ENCODE measurements at places on chromosomes 4 and X. TPM values are rescaled to one million over a fixed set of nuclear protein-coding genes. Genes with fewer than 3 reads are reported as not detected.

Gene CTPS2
- total RNA-seq, result 25.3 TPM

Gene IL1RAPL1
- total RNA-seq, result not detected

Gene P2RY10
- total RNA-seq, result not detected

Gene PIM2
- 5.1 TPM for total RNA-seq

Gene EIF4E
- total RNA-seq, result 79.6 TPM

DNA sequence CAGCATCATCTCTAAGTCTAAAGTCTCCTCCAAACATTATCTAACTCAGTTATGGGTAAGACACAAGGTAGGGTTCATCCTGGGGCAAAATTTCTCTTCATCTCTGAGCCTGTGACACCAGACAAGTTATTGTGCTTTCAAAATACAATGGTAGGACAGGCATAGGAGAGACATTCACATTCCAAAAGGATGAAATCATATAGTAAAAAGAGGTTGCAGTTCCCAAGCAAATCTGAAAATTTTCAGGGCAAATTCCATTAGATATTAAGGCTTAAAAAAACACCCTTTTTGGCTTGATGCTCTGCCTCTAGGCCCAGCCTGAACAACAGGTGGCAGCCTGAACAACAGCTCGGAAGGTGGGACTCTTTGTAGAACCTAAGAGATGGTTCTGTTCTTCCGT is 448.3 kb upstream of the SLIT2 start:
- H3K4me1 ChIP-seq, result peaks cover 16% of the 10 kb centered on the region
- H3K27ac ChIP-seq, result no peak overlapping the region
- peaks cover 2% of the 10 kb centered on the region for H3K27me3 ChIP-seq
- no peaks in the 10 kb centered on the region for H3K36me3 ChIP-seq
- H3K4me3 ChIP-seq, result no peak overlapping the region

- no peak overlapping the region for H3K4me3 ChIP-seq
- peaks cover 26% of the 10 kb centered on the region for H3K27me3 ChIP-seq
- DNase-seq, result no peak
These were observed 55.2 kb downstream of the LGI2 start for GRCh38 chr4:24975510-24975909.

GRCh38 chrX:18681996-18682395 is 10.1 kb upstream of the RS1 start:
- H3K36me3 ChIP-seq, result no peaks in the 10 kb centered on the region
- no peak overlapping the region for H3K27ac ChIP-seq
- H3K4me1 ChIP-seq, result peaks cover 9% of the 10 kb centered on the region
- H3K27me3 ChIP-seq, result no peaks in the 10 kb centered on the region

DNA sequence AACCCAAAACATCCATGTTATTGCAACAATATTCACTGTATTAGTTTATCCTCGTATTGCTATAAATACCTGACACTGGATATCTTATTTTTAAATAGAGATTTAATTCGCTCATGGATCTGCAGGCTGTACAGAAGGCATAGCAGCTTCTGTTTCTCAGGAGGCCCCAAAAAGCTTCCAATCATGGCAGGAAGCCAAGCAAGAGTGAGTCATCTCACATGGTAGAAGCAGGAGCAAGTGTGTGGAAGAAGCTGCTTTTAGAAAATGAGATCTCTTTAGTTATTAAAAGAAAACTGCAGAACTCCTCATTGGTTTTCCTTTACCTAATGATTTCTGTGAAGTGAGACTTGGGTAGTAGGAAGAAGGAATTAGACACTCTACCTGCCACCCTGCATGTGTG is 16.4 kb downstream of the ZNF732 start:
- no peak overlapping the region for H3K4me3 ChIP-seq
- peaks cover 5% of the 10 kb centered on the region for H3K36me3 ChIP-seq
- H3K27me3 ChIP-seq, result no peaks in the 10 kb centered on the region
- no peaks in the 10 kb centered on the region for H3K4me1 ChIP-seq
- DNase-seq, result no peak

DNA sequence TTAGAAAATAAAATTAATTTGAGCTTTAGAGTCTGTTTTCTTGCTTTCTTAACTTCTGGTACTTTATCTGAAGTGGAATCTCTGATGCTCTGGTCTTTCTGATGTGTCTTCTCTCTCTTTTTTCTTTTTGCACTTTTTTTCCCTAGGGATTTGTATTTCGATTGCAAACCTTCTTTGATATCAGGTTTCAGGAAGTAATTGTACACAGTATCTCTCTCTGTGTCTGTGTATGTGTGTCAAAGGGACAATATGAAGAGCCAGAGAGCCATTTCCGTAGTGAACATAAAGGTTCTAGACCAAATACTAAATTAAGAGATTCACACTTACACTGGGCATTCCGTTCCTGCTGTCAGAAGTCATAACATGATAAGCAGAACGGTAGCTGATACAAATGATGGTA is 325.0 kb downstream of the PCDH7 start:
- DNase-seq, result no peak
- H3K4me3 ChIP-seq, result no peak overlapping the region
- H3K27me3 ChIP-seq, result no peaks in the 10 kb centered on the region
- peaks cover 3% of the 10 kb centered on the region for H3K4me1 ChIP-seq
- H3K27ac ChIP-seq, result no peak overlapping the region

DNA sequence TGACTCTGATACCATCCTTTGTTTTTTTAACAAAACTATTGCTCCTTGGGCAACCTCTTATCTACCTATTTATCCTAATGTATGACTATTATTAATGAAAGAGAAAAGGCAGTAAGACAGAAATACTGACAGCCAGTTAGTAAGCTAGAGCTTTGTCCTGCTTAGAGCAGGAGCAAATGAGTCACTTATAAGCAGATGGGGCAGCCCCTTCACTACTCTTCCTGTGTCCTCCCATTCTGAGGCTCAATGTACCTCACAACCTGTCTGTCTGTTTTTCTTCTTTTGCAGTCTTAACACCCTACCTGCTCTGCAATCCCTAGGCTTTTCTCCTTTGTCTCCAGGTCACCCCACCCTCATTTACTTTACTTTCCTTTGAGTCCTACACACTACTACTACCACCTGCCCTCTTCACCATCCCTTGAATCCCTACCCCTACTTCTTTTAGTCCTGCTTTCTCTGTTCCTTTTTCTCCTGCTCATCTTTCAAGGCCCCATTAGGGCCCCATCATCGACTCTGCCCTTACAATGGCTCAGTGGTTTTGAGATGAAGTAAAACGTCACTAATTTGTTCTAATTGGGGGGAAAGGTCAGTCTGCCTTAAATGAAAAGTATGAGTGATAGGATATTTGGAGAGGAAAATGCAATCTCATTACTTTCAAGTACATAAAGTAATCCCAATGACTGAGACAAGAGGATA is 294.3 kb downstream of the GUCY2F start:
- no peak overlapping the region for H3K4me3 ChIP-seq
- H3K36me3 ChIP-seq, result no peaks in the 10 kb centered on the region
- no peak overlapping the region for H3K27ac ChIP-seq
- DNase-seq, result no peak

GRCh38 chr4:69093681-69094080 is 2.6 kb upstream of the UGT2B7 start:
- H3K27ac ChIP-seq, result no peak overlapping the region
- DNase-seq, result no peak
- no peaks in the 10 kb centered on the region for H3K36me3 ChIP-seq
- H3K27me3 ChIP-seq, result no peaks in the 10 kb centered on the region
- H3K4me3 ChIP-seq, result no peak overlapping the region
- H3K4me1 ChIP-seq, result peaks cover 16% of the 10 kb centered on the region

DNA sequence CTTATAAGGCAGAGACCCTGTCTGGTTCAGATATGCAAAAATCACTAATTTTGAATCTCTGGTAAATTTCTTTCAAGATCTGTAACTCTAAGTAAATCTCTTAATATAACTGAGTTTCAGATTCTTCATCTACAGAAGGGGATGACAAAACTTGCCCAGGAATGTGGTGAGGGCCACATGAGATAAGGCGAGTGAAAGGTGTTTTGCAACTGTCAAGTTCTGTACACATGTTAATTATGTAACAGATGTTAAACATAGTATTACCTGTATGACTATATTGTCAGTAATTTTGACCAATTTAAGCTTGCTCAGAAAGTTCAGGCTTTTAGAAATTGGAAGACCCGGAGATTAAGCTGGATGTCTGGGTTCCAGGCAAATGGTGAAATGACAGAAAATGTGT is 549 bp upstream of the GLRB start:
- no peaks in the 10 kb centered on the region for H3K27me3 ChIP-seq
- H3K27ac ChIP-seq, result no peak overlapping the region
- H3K4me1 ChIP-seq, result peaks cover 18% of the 10 kb centered on the region

DNA sequence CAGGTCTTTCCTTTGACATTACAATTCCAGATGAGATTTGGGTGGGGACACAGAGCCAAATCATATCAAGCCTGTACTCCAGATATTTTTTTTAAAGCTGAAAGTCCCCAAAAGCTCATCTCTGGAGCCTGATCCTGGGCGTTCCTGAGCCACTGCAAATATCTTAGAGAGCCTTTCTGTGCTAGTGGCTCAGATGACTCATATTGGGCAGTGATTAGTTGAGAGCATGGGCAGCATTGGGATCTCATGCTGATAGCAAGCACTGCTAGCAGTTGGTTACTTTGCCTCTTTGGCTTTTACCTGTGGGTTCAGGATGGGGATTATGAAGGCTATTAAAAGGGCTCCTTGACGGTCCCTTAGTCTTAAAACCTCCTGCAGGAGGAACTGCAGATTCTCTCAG is 51.4 kb upstream of the SCRG1 start:
- no peaks in the 10 kb centered on the region for H3K27me3 ChIP-seq
- peaks cover 5% of the 10 kb centered on the region for H3K36me3 ChIP-seq
- H3K27ac ChIP-seq, result no peak overlapping the region
- peaks cover 10% of the 10 kb centered on the region for H3K4me1 ChIP-seq
- no peak for DNase-seq
- no peak overlapping the region for H3K4me3 ChIP-seq

- H3K36me3 ChIP-seq, result no peaks in the 10 kb centered on the region
- no peak overlapping the region for H3K27ac ChIP-seq
- H3K4me3 ChIP-seq, result no peak overlapping the region
- DNase-seq, result no peak
- H3K27me3 ChIP-seq, result peaks cover 2% of the 10 kb centered on the region
These were observed 8.4 kb upstream of the OPN1LW start for GRCh38 chrX:154135458-154136229.

DNA sequence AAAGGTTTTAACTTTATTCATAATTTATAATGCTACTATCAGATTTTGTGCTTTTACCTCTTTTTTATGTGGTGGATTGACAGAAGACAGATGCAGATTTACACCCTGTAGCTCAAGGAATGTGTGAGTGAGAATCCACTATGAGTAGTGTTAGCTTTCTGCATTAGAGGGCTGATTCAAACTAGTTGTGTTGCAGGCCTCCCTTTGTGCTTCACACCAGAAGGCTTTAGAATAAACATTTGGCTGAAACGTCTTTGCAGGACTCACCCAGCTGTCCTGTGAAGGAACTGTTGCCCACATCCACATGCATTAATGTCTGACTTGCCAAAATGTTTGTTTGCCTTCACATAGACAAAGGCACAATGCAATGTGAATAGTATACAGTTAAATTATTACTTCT is 127.0 kb downstream of the PCDH7 start:
- H3K27me3 ChIP-seq, result no peaks in the 10 kb centered on the region
- peaks cover 24% of the 10 kb centered on the region for H3K4me1 ChIP-seq
- no peaks in the 10 kb centered on the region for H3K36me3 ChIP-seq
- H3K4me3 ChIP-seq, result no peak overlapping the region

GRCh38 chrX:43968359-43968781 is 4.8 kb downstream of the NDP start:
- no peak overlapping the region for H3K4me3 ChIP-seq
- no peaks in the 10 kb centered on the region for H3K27me3 ChIP-seq
- H3K4me1 ChIP-seq, result peaks cover 11% of the 10 kb centered on the region
- DNase-seq, result no peak
- no peak overlapping the region for H3K27ac ChIP-seq

DNA sequence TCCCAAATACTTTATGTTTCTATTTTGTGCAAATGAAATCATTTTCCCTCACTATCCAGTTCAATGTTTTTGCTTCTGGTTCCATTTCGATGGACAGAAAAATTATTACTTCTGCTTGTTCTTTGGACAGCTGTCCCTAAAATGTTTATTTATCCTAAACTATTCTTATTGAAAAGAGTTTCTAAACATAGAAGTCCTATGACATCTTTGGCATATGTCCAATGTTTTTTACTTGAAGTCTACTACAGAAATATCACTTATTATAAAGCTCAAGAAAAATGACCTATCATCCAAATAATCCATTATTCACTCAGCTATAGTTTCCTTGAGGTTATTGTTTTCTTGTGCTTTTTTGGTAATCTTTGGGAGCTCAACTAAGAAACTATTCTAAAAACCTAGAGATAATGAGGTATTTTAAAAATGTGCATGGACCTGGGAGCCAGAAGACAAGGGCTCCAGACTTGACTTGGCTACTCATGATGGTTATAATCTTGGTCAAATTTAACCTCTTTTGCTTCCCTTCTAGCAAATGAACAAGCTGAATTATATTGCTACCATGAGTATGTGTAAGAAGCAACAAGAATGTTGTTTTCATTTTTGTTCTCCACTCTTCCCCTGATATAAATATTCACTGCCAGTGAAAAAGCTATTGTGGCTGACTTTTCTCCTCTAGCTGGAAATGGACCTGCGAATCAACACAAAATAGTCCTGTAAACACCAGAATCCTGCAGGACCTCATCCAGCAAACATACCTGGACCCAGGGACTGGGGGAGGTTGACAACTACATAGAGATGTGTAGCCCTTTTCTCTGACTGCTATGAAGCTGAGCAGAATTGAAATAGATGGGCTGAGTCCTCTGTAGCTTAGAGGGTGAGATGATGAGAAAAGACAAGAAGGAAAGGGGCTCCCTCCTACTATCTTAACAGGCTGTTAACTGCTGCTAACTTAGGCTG is 137.4 kb downstream of the FRYL start:
- H3K27ac ChIP-seq, result peak overlapping the region; percentile 9
- H3K4me1 ChIP-seq, result peaks cover 38% of the 10 kb centered on the region
- no peaks in the 10 kb centered on the region for H3K27me3 ChIP-seq
- DNase-seq, result no peak
- H3K4me3 ChIP-seq, result no peak overlapping the region
- H3K36me3 ChIP-seq, result no peaks in the 10 kb centered on the region

DNA sequence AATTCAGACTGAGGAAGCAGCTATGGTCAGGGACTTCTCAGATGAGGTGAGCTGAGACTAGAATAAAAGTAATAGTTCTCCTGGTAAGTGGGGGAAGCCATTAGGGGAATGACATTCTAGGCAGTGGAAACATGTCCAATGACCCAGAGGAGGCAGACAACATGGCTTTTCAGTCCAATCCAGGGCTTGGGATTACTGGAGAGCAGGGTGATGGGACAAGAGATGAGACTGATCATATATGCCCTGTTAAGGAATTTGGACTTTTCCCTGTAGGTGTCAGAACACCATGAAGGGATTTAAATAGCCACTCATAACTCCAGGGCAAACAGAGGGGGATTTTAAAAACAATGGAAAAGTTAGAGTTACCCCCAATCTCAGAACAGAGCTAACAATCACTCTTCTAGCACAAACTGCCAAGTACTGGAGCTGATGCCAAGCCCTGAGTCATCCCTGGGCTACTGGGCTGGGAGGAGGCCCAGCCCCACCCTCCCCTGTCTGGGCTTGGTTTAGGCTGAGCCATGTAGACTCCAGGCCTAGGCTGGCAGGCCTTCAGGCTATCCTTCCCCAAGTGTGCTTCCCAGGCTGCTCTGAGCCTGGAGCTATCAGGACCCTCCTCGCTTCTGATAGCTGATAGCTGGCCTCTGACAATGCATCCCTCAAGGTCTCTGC is 22.7 kb upstream of the MSN start:
- H3K27me3 ChIP-seq, result no peaks in the 10 kb centered on the region
- H3K27ac ChIP-seq, result peak overlapping the region; percentile 92
- no peak for DNase-seq
- no peaks in the 10 kb centered on the region for H3K36me3 ChIP-seq
- H3K4me1 ChIP-seq, result peaks cover 38% of the 10 kb centered on the region

- DNase-seq, result peak; percentile 91
- H3K4me1 ChIP-seq, result peaks cover 14% of the 10 kb centered on the region
- no peaks in the 10 kb centered on the region for H3K27me3 ChIP-seq
These were observed 3.0 kb upstream of the LAGE3 start for GRCh38 chrX:154481911-154482601.

All from chondrocyte (in vitro differentiated cells).